ENCODE measurements at places on chromosomes 4 and X. TPM values are rescaled to one million over a fixed set of nuclear protein-coding genes. Genes with fewer than 3 reads are reported as not detected.

Gene CXCL9
- total RNA-seq, result 15.1 TPM

Gene ADRA2C
- not detected for total RNA-seq

Gene FDCSP
- total RNA-seq, result not detected

Gene SCLT1
- total RNA-seq, result 11.1 TPM

Gene ADH1C
- 0.11 TPM for total RNA-seq

Gene TCEAL2
- not detected for total RNA-seq

Gene ADGRL3
- total RNA-seq, result not detected

Gene NLRP2B
- total RNA-seq, result not detected

Gene GPR143
- not detected for total RNA-seq

Data from activated T-cell treated with anti-CD3 and anti-CD28 coated beads, Interleukin-2, amount 50 U/mL, for 4 hours (primary cell).